ENCODE measurements at places on chromosomes 2 and 18.

DNA sequence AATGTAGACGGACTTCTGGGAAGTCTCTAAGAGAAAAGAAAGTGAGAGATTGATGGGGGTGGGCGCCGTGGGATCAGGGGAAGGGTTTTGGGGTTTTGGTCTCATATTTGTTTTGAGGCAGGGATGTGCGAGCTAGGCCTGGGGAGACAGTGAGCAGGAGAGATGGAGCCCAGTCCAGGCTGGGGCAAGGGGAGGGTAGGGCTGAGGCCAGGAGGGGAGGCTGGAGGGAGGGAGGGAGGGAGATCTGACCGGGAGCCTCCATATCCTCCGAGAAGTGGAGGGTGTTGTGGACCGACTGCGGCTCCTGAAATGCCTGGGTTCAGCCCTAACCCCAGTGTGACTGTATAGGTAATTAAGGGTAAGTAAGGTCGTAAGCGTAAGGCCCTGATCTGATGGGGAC lies 72.8 kb upstream of the ODC1 start:
- DNase-seq = no peak

DNA sequence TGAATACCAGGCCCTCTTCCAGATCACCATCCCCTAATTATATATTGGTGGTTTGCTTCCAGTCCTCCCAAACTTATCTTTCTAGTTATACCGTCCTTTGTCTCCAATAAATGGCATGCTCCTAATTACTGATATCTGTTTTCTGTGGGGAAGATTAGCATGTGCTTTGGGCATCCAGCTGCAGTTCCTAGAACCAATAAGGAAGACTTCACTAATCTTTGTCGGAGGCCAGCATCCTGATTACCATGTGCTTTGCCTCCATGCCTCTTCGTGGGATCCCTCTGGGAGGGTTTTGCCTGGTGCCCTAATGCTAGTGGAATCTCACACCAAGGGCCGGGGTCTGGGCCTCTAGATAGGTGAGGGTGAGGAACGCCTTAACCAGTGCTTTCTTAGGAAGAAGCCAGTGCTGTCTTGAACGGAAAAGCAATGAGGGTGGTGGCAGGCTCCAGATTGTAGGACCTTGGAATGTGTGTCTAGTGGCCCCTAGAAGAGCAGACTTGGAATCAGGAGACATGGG lies 47.7 kb downstream of the ACKR3 start:
- no peak for DNase-seq

GRCh38 chr2:172420216-172420615 lies 7.2 kb upstream of the ITGA6 start:
- no peak for DNase-seq

GRCh38 chr2:12935222-12935621 lies 218.5 kb downstream of the TRIB2 start:
- DNase-seq = no peak

DNA sequence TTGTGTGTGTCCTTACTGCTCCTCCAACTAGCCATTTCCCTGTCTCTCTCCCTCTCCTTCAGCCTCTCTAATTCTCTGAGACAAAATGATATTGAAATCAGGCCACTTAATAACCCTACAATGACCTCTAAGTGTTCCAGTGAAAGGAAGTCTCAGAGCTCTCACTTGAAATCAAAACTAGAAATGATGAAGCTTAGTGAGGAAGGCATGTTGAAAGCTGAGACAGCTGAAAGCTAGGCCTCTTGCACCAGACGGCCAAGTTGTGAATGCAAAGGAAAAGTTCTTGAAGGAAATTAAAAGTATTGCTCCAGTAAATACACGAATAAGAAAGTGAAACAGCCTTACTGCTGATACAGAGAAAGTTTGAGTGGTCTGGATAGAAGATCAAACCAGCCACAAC lies 72.9 kb downstream of the PRKCE start:
- no peak for DNase-seq

DNA sequence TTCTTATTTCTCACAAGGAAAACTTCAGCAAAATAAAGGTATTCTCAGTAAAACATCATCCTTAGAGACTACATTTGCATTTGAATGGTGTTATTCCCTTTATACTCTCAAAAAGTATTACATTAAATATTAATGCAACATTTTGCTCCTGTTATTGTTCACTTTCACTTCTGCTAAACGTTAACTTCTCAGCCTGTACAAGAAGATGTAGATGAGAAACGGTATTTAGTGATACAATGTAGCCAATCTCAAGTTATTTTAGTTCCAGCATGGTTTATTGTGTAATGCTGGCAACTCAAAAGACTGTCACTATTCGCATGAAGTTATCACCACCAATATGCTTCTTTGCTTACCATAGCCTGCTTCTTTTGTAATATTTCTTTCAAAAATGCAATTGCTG lies 514.1 kb downstream of the CPS1 start:
- no peak for DNase-seq

DNA sequence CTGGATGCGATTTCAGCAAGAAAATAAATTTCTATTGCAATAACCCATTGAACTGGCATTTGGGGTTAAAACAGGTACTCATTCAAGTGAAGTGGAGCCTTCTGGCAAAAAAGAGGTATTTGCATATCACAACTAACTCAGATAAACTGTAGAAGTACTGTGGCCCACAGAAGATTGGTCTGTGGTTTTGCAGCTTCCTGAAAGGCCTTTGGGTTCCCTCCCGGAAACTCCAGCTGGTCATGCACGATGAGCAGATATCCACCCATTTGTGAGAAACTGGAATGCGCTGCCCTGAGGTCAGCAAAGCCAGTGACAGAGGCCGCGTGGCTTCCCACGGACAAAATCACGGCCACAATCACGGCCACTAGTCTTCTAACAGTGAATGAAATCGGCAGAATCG lies 106.3 kb downstream of the EPHA4 start:
- no peak for DNase-seq

DNA sequence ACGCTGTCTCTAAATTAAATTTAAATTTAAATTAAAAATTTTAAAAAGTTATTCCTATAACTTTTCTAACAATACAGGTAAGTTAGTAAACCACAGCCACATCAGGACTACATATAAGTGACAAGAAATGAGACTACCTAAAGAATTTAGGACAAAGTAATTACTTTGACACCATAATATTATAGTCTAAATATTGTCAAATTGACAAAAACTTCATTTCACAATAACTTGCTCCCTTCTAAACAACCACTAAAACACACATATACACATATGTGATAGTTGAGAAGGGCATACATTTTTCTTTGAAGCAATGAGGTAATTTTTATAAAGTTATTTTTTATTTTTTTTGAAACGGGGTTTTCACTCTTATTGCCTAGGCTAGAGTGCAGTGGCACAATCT lies 31.6 kb downstream of the FAM161A start:
- no peak for DNase-seq

GRCh38 chr2:11796190-11797171 lies 50.0 kb downstream of the LPIN1 start:
- DNase-seq = no peak

- no peak for DNase-seq
Measured at GRCh38 chr2:132757676-132758075, 87.7 kb upstream of the LYPD1 start.

DNA sequence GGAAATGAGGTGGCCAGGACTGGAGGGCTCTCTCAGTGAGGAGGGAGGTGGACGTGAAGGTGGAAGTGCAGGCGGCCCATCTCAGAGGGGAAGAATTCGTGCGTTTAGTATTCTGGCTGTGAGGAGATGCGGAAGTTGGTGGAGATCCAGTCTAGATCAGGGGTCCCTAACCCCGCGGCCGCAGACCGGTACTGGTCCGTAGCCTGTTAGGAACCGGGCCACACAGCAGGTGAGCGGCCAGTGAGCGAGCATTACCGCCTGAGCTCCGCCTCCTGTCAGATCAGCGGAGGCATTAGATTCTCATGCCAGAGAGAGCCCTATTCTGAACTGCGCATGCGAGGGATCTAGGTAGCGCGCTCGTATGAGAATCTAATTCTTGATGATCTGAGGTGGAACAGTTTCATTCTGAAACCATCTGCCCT lies 1.6 kb upstream of the FHOD3 start:
- DNase-seq = no peak

DNA sequence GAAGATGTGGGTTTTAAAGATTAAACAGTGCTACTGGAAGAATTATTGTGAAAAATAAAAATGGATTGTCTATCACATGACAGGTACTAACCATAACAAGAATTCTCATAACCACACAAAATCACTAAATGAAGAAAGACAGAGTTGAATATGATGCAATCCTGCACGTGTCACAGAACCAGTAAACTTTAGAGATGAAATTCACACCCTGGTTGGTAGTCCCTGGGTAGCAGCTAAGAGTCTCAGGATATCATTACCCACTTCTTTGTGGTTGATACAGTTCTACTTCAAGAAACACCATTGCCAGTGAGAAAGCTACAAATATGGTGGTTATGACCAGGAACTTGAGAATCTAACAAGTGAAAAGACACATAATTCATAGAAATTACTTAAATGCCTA lies 450.2 kb downstream of the ERBB4 start:
- no peak for DNase-seq

DNA sequence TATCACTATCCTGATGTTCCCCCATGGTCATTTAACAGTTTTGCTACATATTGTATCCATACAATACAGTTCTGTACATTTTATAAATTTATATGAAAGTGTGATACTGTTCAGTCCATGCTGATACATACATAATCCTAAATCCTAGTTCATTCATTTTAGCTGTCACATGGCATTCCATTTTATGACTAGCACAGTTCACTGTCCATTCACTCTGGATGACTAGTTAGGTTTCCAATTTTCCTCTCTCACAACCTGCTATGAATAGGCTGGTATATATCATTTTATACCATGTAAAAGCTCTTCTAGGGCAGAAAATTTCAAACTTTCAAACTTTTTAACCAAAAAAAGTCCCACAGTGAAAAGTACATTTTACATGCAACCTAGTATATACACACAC lies 15.2 kb downstream of the SMAD2 start:
- no peak for DNase-seq

DNA sequence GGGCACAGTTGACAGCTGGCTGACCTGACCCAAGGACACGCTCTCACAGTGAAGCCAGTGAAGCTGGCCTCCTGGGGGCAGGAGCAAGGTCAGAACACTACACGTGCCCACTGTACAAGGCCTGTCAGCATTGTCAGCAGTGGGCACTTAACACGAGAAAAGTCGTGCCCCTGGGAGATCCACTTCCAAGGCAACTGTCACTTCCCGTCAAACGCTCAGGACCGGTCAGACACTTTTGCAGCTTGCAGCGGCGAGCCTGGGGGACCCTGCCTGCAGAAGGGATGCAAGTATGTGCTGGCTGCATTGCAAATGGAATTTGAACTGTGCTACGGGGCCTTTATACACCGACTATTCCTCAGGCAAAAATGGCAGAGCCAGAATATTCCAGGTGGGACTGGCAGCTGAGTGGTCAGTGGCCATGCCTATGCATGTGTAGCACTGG lies 176.2 kb downstream of the BCL2 start:
- no peak for DNase-seq

GRCh38 chr2:177604271-177605065 lies 211.9 kb downstream of the AGPS start:
- no peak for DNase-seq

DNA sequence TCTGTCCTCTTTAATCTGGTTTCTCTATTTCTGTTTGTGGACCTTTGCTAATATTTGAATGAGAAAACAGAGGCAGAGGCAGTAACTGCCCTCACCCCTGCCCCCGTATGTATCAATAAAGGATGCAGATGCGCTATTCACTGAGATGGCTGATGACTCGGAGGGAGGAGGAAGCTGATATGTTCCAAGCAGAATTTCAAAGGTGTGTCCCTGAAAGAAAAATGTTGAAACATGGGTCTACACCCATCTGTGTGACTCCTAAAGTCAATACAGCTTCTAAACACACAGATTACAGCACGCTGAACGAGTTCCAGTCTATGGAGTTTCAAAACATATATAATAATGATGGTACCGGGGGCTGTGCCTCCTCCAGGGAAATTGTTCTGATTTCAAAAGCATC lies 38.8 kb downstream of the EPHA4 start:
- DNase-seq = no peak

DNA sequence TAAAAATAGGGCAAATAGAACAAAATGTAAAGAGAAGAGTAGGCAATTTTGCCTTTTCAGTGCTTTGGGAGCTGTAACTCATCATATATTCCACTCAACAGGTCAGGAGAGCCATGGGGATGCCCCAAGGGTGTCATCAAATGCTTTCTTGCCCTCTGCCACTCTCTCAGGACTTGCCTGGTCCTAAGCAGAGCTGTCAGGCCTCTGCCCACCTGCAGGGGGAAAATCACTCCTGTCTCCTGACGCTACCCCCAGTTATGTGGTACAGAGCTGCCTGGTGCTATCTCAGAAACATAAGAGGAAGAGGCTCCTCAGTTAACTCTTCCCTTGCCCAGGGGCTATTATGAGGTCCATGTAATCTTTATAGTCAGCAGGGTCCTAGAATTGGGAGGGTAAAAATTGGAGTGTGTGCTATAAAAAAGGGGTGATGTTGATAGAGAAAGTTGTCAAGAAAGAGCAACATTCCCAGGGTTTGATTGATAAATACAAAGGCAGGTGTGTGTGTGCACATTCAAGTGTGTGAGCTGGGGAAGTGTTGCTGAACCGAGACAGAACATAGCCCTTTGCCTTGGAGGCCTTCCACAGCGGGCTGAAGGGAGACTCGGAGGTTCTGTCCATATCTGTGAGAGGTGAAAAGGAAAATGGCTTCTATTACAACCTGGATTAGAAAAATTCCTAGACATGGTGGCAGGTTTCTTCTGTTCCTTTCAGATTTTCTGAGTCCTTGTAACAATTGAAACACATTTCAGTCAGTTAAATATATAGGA lies 25.4 kb downstream of the PTPRM start:
- no peak for DNase-seq

DNA sequence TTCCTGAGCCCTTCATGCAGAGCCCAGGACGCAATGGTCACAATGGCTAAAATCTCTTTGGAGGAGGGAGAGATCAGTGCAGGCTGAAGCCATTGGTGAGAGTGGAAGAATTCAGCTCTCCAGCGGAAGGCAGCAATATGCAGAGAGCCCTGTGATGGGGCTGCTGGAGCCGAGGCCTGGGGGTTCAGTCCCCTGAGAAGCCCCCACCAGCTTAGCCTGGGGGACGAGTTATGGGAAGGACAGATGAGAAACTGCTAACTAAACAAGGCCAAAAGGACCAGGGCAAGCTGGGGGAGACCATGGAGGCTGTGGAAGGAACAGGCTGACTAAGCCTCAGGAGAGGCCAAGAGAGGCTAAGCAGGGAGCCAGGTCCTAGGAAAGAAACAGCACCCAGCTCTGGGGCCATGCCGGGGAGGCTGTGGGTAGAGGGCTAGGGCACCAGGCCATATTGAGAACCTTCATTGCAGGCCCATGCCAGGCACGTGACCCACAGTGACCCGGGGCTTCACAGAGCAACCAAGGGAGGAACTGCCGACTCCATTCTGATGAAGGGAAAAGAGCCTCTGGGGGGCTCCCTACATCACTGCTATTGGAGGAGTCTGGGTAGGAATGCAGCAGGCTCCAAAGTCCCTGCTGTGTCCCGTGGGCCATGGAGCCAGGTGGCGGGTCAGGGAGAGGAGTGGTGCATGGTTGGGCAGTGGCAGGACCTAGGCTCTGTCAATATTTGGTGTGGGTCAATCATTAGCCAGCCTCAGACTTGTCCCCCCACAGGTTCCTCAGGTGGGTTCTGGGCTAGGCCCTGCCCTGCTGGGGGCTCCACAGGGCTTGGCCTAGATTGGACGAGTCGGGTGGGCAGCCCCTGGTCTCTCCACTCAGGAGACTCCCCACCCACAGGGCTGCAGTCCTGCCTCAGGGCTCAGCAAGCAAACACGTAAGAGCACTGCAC lies 19.8 kb downstream of the PROC start:
- DNase-seq = no peak
